Activated T-cell treated with anti-CD3 and anti-CD28 coated beads for 48 hours (primary cell): ENCODE measurements at places on chromosomes 2 and 18.
A peak's percentile ranks its signal among the peaks of the same experiment; 100 is the strongest.

GRCh38 chr18:77044866-77045664 lies 87.5 kb downstream of the MBP start:
- DNase-seq: no peak

DNA sequence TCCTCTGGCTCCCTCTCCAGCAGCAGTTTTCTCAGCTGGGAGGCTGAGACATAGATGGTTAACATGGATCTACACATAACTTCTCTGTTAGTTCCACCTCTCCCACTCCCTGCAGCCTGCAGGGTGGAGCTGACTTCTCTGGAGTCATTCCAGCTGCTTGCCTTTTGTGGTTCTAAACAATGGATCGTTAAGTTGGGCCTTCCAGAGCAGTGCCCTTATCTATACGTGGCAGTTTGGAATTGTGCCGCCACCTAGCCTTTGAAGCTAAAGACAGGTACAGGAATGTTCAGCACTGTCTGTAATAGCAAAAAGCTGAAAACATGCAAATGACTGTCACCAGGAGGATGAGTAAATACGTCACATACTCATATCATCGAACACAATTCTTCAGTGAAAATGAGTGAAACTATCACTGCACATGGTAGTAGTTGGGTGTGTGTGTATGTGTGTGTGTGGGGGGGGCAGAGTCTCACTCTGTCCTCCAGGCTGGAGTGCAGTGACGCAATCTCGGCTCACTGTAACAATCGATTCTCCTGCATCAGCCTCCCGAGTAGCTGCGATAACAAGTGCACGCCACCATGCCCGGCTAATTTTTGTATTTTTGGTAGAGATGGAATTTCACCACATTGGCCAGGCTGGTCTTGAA lies 50.3 kb downstream of the SH2D6 start:
- DNase-seq: no peak

DNA sequence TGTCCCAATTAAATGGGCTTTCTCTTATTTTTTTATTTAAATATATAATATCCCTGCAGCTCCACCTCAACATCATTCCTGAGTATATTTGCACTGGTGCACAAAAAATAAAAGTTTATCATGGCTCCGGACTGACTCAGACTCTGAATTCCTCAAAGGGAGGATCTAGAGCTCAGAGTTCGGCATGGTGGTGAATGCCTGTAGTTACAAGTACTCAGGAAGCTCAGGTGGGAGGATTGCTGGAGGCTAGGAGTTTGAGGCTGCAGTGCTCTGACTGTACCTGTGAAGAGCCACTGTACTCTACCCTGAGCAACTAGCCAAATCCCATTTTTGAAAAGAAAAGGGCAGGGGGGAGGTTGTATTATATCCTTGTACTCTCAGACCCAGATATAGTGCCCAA lies 52.8 kb upstream of the NRXN1 start:
- no peak for DNase-seq

GRCh38 chr2:46679761-46680160 lies 200.4 kb downstream of the TMEM247 start:
- DNase-seq: no peak

DNA sequence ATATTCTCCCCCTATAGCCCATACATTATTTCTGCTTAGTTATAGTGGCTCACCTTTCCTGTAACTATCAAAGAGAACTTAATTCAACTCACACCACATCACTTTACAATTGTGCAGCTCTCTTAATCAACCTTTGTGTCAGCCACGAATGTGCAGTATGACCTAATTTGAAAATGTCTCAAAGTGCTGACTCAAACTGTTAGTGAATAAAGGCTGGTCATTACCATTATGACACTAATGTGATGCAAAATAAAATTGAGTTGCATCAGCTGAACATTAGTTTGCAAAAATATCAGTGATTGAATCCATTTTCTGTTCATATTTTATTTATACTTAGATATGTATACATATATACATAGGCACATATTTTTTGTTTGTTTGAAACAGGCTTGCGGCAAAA lies 251.8 kb downstream of the MEIS1 start:
- DNase-seq: no peak

GRCh38 chr2:65937379-65938160 lies 497.4 kb upstream of the MEIS1 start:
- no peak for DNase-seq

- DNase-seq: no peak
Observed at GRCh38 chr18:57141208-57142129, 5.4 kb upstream of the BOD1L2 start.

DNA sequence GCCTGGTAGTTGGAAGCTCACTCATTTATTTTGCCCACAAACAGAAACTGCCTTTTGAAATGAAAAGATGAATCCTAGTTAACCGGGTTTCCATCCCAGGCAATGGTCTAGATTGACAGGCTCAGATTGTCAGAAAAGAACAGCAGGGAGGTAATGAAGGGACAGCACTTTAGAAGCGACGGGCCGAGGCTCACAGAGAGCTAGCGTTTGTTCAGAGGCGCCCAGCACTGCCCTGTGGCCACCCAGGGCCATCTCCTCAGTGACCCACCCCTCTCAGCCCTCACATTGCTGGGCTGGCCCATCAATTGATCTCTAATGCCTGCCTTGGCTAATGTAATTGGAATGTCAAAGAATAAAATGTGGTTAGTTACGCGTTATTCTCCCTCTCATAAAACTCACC lies 304.8 kb downstream of the CDCA7 start:
- no peak for DNase-seq

DNA sequence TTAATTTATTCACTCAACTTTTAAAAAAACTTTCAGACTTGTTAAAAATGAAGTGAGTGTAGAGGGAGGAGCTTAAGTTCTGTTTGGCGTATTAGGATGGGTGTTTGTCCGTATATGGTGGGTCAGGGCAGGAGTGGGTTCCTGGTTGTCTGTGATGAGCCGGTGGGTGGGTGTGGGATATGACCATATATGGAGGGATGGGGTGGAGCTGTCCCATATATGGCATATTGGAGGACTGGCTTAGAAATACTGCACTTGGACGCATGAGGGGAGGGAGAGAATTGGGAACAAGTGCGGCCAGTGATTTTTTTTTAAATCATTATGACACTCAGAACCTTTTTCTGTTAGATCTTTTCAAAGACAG lies 1.5 kb downstream of the KDM3A start:
- DNase-seq: peak; percentile 71

GRCh38 chr18:2994603-2995432 lies 18.1 kb downstream of the LPIN2 start:
- DNase-seq: peak; percentile 70

GRCh38 chr2:5849562-5849961 lies 157.4 kb downstream of the SOX11 start:
- DNase-seq: no peak

- DNase-seq: no peak
Observed at GRCh38 chr2:133568598-133568997, 335 bp upstream of the NCKAP5 start.

GRCh38 chr18:37254236-37254754 lies 311.3 kb downstream of the CELF4 start:
- DNase-seq: no peak

- no peak for DNase-seq
Observed at GRCh38 chr2:16128746-16129610, 188.6 kb downstream of the MYCN start.

DNA sequence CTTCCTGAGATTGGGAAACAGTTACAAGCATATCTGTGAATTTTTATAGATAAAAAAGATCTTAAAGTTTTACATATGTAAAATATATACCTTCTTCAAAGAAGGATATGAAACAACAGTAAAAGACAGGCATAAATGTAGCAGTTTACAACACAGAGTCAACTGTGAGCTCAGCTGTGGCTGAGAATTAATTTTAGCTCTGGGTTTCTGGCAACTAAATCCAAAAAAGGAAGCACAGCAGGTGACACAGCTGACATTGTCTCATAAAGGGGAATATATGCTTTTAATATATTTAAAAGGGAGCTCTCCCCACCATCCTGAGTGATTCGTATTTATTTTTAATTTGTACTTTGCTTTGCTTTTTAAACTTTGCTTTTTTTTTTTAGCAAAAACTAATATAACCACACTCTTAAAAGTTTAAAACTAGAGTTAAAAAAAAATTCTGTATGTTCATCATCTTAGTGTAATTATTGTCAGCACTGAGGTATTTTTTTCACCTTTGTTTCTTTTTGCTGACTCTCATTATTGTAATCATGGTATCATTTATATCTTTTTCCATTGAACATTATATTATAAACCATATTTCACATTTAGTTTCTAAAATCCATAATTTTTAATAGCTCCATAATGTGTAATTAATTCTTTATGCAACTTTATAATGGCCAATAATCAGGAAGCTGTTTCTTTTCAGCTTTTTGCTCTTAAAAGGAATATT lies 6.7 kb downstream of the TUBB6 start:
- no peak for DNase-seq

DNA sequence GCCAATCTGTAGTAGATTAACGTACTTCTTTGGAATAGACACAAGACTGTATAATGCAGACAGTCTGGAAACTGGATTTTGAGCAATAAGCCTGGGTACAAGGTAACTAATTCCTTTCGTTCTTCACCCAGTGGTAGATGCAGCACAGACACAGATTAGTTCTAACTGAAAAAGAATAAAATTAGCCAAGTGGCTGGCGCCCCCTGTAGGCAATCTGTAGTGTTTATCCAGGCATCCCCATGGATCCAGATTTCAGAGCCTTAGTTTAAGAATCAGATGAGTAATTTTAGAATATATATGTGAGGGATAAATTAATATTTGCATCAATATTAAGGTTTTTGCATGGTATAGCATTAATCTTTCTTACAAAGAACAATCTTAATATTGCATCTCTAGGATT lies 563.9 kb downstream of the DCC start:
- no peak for DNase-seq

DNA sequence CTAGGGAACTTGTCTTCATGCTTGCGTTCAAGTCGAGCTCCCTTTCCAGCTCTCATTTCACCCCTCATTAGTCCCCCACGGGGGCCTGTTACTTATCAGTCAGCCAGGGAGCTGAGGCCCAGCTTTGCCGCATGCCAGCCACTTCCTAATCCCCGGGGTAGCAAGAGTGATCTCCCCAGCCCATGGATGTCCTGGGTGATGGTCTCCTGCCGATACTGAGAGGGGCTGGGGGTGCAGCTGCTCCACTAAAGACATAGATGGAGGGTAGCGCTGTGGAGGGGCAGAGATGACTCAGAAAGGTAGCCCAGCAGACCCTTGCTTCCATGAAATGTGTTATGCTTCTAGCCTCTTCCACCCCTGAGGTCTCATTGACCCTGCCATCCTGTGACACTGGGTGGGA lies 314.0 kb upstream of the EPAS1 start:
- DNase-seq: no peak

DNA sequence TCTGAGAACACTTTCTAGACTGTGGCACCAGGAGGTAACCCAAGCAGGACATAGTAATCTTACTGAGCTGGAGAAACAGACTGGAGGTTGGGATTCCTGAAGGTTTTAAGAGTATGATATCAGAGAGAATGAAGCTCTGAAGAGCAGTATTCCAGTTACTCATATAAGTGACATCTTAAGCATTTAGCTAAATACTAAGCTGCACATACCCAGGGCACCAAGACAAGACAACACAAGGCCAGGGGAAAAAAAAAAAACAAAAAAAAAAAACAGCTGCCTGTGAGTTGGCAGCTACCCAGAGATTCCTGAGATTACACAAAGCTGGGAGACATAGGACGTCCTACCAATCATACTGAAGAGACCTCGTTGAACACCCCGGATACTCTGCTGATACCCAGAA lies 175.8 kb downstream of the SRBD1 start:
- no peak for DNase-seq

- DNase-seq: no peak
Observed at GRCh38 chr2:38317725-38318124, 59.3 kb downstream of the ATL2 start.

DNA sequence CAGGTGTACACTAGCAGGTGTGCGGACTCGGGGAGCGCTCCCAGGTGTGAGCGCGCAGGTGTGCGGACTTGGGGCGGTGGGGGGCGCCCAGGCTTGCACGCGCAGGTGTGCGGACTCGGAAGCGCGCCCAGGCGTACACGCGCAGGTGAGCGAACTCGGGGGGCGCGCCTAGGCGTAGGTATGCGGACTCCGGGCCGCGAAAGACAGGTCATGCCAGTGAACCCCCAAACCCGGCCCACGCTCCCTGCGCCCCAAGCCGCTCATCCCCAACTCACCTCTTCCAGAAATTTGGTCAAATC lies 342 bp downstream of the CYB5A start:
- no peak for DNase-seq

GRCh38 chr18:11906926-11907874 lies 917 bp downstream of the MPPE1 start:
- no peak for DNase-seq

DNA sequence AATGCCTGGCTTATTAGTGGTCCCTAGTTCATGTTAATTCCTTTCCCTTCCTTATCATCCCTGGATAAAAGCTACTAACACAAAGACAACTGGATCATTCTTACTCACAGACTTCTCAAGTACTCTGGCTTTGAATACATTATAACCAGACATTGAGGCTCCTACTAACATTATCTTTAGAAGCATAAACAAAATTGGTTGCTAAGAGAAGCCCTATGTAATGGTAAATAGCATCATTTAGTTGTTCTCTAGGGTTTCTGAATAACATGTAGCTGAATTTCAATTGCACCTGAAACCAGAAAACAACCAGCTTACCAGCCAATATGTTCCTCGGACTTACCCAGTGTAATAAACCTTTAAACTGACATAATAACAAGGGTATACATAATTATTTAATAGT lies 114.1 kb upstream of the NCKAP5 start:
- no peak for DNase-seq

GRCh38 chr2:152566728-152567069 lies 150.6 kb downstream of the PRPF40A start:
- no peak for DNase-seq

DNA sequence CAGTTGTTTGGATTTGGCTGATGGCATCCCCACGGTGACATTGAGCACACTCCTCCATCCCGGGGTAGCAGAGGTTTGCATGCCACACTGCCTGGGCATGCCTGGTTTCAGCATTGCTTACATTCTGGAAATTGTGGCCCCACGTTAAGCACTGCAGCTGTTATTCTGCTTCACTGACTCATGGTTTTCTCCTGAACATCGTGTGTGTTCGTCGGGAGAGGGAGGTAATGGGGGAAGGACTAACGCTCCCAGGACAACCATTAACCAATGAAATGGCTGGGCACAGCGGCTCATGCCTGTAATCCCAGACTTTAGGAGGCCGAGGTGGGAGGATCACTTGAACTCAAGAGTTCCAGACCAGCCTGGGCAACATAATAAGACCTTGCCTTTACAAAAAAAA lies 28.2 kb upstream of the YWHAQ start:
- no peak for DNase-seq
